ENCODE measurements at places on chromosomes 12 and 14.
A peak's percentile ranks its signal among the peaks of the same experiment; 100 is the strongest.

DNA sequence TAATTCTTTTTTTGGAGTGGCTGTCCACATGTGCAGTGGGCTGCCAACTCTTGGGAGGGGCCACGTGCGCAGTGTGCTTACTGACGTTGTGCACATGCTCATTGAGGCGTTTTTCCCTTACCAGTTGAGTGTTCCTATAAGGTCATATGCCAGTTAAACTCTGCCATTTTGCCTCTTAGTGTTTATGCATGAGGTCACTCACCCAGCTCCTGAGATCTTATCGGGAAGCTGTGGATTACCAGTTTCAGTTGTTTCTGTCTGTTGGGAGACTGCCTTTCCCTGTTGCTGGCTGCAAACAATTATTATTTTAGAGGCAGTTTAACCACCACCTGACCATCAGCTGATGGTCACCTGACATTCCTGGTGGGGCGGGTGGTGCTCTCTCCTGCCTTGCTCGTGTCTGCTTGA is 16.1 kb upstream of the KIF21A start:
- DNase-seq: no peak

DNA sequence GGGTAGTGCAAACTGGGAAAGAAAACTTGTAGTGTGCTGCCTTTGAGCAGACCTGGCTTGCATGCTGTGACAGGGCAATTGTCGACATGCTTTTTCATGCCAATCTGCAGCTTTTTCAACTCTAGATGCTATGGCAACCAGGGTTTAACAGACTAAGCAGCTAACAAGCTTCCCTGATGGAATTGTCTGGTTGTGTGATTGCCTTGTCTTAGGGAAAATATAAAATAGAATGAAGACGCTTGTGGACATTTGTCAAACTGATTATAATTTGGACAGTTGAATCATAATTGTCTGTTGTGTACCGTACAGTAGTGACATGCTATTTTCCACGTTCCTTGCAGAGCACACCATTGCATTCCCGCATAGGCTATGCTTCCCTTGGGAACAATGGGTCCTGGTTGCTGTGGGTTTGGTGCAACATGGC is 113.0 kb downstream of the FOXG1 start:
- no peak for DNase-seq

DNA sequence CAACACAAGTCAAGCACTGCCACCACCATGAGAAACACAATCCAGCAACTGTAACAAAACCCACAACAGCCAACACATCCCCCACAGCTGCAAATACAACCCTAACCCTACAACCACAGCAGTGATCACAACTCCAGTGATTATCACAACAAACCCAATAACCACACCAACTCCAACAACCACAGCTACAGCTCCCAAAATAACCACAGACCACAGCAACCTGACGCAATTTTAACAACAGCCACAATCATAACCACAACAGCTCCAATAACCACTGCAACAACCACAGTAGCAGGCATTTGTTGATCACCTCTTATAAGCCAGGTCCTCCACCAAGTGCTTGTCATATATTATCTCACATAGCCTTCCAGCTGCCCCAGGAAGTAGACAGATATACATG is 42.2 kb upstream of the FAM181A start:
- no peak for DNase-seq

DNA sequence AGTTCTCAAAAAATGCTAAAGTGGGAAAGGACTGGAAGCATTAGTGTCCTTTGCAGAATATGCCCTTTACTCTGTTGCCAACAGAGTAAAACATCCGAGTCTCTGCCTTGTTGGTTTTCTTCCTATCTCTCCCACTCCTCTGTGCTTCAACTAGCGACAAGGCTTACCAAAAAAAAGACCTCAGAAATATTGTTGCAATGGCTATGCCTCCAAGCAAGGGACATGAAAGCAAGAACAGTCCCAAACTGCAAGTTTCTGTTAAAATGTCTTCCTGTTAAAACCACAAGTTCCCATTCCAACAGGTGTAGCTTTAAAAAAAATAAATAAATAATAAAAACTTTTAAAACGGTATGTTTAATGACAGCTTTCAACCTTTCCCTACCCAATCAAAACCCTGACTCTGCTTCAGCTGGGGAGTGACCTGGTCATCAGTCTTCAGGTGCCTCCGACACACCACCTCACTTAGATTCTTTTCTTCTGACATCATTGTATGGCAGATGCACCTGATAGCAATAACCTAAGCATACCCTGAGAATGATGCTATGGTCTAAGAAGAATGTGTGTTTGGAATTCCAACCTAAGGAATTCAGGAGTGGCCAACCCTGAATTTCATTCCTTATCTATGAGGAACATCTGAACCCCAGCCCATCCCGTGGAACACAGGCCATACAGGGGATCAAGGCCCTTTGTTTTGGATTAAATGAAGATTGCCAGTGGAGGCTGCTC is 81.0 kb downstream of the RPS29 start:
- peak; percentile 88 for DNase-seq

GRCh38 chr12:124391340-124392261 is 96.7 kb downstream of the RFLNA start:
- no peak for DNase-seq

DNA sequence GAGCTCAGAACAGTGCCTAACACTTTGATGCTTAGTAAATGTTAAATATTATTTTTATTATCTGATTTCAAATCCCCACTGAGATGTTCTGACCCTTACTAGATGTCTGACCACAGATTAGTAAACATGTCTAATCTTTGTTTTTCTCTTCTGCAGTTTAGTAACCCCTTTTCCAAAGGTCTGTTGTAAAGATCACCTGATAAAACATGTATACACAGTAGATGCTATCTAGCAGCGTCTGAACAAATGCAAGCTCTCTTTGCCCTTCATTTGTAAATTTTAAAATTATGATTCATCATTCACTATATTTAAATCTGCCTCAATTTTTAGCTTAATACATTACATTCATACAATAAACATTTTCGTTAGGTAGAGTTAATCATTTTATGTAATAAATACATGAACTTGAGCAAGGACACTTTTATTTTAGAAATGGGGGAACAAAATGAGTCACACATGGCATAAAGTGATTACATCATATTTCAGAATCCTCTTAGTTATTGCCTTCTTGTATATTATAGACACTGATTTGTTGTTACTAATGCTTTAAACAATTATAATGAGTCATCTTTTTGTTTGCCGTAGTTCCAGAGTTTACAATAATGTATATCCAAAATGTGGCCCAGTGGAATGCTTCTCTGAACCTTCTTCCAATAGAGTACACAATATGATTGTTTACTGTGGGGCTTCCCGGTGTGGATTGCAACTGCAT is 1.7 kb upstream of the OR4K5 start:
- peak; percentile 54 for DNase-seq

DNA sequence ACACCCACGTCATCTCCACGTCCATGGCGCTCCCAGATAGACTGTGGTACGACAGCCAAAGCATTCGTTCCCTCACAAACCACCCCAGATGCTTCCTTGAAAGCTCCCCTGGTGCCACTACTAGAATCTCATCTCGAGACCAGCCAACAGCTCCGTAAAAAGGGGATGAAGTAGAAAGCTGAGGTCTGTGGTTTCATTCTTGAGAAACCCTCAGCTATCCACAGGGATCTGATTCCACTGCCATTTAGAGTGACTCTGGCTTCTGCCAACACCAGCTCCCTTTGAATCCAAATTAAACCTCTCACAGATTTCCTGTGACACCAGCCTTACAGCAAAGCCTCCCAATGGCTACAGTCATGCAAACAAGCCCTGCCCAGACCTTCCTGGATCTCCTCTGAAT is 18.5 kb upstream of the FOXN3 start:
- DNase-seq: no peak

DNA sequence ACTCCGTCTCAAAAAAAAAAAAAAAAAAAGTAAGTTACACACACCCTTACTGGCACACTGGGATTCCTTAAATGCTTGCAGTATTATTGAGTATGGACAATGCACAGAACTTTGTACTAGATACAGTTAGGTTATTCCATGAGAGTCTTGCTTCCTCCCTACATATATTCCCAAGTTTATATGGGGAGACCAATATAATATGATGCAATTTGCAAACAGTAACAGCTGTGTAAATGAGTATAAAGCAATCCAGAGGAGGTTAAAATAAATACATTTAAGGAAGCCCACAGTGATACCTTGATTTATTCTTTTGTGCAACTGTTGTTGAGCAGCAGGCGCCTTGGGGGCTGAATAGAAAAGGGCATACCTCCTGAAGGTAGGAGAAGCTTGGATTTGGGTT is 26.6 kb downstream of the RASSF3 start:
- no peak for DNase-seq

GRCh38 chr14:95536671-95537070 is 1.8 kb downstream of the GLRX5 start:
- DNase-seq: no peak

DNA sequence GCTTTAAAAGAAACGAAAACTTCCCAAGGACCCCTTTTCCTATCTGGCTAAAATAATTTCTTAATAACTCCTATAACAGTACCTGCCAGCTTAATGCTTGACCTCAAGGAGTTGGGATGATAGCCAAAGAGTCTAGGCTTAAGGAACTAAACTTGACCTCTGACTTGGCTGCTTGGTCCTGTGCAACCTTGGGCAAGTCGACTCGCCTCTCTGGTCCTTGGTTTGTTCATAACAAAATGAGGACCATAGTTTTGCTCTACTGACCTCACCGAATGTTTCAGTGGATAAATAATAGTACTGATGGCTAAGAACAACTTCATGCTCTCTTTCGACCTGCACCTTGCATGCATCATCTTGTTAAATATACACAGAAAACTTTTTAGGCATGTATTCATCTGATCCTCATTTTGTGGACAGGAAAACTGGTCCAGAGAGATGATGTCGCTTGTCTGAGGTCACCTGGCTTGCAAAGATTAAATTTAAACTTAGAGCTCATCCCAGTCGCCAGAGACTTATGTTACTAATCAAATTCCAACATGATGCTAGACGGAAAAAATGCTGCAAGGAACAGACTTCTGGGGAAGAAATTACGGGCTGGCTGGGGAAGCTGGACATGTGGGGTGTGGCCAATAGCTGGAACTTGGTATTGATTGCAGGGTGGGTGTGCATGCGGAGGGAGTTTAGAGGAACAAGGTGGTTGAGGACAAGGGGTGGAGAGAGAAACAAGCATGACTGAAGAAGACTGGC is 38.0 kb upstream of the WSCD2 start:
- DNase-seq: no peak

DNA sequence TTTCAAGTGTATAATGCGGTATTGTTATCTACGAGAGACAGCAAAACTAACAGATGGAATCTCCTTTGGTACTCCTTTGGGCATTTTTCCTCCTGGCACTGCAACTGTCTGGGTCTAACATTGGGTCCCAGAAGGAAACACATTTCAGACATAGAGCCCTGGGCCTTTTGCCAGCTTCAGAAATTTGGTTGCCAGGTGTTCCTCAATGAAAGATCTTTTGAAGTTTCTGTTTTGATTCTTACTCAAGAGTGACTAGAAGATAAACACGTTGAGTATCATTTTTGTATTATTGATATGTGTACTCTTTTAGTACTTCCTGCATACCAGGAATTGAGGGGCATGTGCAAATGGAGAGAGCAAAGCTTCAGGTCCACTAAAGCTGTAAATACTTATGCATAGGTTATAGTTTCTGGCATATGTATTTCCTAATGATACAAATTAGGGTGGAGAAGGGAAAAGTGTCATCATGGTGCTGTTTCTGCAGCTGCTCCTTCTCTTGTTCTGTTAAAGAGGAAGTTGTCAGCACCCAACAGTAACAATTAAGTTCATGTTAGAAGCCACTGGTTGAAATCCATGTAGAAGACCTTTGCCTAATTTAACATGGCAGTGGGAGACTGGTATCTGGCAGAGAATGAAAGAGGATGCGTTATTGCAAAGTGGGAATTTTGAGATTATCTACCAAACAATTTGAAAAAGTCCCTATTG is 53.5 kb downstream of the SLC38A6 start:
- no peak for DNase-seq

DNA sequence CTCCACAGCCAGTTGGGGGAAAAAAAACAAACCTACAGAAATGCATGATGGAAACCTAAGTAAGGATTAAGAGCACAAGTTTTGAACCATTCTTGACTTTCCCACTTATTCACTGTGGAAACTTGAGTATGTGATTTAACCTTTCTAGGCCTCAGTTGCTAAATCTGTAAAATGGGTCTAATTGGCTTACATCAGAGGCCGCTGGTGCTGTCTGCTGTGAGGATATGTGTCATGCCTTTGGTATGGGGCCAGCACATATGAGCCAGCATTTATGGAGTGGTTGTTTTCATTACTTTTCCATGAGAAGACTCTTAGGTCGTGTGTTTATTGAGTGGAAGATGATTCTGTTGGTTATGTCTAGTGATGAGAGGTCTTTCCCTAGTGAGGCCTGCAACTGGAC is 102.4 kb downstream of the ESR2 start:
- no peak for DNase-seq

DNA sequence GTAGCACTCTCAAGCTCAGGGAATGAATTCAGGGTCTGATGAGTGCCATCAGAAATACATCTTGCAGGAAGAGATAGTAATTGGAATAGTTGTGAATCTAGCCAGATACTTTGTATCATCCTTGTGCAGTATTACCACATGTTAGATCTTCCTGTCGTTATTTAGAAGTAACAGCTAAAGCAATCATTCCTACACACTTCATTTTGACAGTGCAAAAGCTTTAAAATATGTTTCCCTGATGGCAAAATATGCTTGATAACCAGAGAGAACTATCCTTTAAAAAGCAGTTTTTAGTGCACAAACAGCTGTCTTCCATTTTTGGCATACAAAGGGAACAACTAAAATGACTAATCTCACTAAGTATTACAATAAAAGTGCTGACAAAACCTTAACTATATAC is 149.5 kb upstream of the SLC38A2 start:
- DNase-seq: no peak

DNA sequence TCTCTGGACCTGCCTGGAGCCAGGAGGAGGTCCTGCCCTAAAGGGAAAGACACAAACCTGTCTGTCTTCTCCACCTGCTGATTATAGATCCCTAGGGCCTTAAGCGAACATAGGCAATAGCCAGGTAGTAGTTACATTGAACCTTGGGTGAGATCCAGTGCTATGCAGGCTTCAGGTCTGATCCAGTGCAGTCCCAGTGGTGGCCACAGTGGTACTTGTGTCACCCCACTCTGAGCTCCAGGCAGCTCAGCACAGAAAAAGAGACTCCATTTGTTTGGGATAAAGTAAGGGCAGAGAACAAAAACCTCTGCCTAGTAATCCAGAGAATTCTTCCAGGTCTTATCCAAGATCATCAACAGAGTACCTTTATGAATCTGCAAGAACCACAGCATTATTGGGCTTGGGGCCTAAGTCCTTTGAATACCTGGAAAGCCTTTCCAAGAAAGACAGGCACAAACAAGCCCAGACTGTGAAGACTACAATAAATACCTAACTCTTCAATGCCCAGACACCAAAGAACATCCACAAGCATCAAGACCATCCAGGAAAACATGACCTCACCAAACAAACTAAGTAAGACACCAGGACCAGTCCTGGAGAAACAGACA is 60.4 kb upstream of the KTN1 start:
- DNase-seq: no peak

DNA sequence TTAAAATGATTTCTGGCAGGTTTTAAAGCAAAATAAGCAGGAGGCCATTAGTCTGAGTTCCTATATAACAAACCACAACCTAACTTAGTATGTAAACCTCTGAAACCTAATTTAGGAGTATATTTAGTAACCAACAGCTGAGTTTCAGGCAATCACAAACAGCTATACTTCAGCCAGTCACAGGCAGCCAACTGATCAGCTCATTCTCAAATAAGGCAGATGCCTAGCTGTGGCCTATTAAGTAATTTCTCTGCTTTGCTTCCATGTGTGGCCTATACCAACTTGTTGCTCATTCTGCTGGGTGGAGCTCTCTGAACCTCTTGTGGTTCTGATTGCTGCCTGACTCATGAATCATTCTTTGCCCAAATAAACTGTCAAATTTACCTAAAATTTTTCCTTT is 408.9 kb upstream of the FBXO33 start:
- peak; percentile 27 for DNase-seq

All from SW480 (cell line).